ENCODE measurements at places on chromosomes 4 and X. TPM values are rescaled to one million over a fixed set of nuclear protein-coding genes. Genes with fewer than 3 reads are reported as not detected.

The SH3TC1 gene
- total RNA-seq: 55.2 TPM

The MAP7D2 gene
- 0.24 TPM for total RNA-seq

The CHRDL1 gene
- 6.3 TPM for total RNA-seq

The CXCR3 gene
- not detected for total RNA-seq

The UGT2B17 gene
- not detected for total RNA-seq

The CYTL1 gene
- not detected for total RNA-seq

The MRPS18C gene
- 18.6 TPM for total RNA-seq

The TBC1D8B gene
- total RNA-seq: 4.3 TPM

The MAGEB2 gene
- total RNA-seq: not detected

The KCTD8 gene
- not detected for total RNA-seq

The EDNRA gene
- total RNA-seq: 7.5 TPM

The CCDC149 gene
- 2.7 TPM for total RNA-seq

The TSPAN7 gene
- 1.3 TPM for total RNA-seq

The UGDH gene
- 30.7 TPM for total RNA-seq

The MID1 gene
- 3.0 TPM for total RNA-seq

The SPANXB1 gene
- total RNA-seq: not detected

The RENBP gene
- 5.5 TPM for total RNA-seq

The P2RY8 gene
- not detected for total RNA-seq

The RBM46 gene
- under 0.01 TPM for total RNA-seq

The NLGN3 gene
- not detected for total RNA-seq

The ARMCX1 gene
- total RNA-seq: 7.2 TPM

The CCDC120 gene
- 1.2 TPM for total RNA-seq

The PF4V1 gene
- total RNA-seq: not detected

The SRPX gene
- total RNA-seq: 1.9 TPM

The SYN1 gene
- total RNA-seq: not detected
